ENCODE measurements at places on chromosomes 7 and 10.
A peak's percentile ranks its signal among the peaks of the same experiment; 100 is the strongest.

- no peak for DNase-seq
Observed at GRCh38 chr7:142668495-142668894, 80.8 kb upstream of the PRSS1 start.

GRCh38 chr10:98655492-98655891 lies 208.8 kb upstream of the HPS1 start:
- no peak for DNase-seq

- no peak for DNase-seq
Observed at GRCh38 chr7:371779-372545, 82.0 kb downstream of the FOXL3 start.

DNA sequence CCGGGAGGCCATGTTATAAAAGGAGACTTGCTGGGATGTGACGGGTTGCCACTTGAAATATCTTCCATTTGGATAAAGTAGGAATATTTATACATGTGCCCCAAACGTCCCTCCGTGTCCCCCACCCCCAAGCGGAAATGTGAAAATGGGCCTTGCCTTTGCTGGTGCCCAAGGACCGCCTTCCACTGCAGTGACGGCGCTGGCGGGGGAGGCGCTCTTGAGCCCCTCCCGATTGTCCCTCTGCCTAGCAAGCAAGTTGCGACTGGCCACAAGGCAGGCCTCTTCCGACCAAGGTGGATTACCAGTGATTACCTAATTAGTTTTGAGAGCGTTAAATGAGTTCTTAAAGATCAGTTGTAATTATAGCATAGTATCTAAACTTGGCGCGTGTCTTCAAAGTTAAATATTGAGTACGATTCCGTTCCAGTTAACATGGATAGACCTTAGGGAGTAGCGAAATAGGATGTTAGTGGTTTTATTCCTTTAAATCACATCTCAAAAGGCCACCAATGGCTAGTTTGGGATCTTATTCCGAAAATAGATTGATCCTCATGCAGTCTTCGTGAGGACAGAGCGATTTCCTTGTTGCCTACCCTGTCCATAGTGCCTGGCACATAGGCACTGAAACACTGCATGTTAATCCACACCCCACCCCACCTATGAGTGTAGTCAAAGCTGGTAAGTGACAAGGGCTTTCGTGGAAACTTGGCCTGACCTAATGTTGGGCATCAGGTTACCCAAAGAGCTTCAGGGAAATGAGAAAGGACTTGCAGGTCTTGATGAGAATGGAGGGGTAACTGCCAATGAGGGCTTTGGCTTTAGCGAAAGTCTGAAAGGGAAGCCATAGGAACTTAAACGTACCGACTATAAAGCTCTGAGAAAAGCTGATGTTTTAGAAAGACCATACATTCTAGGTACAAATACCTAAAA lies 1.1 kb downstream of the PPIA start:
- DNase-seq = peak; percentile 92

- no peak for DNase-seq
Observed at GRCh38 chr7:28581351-28581750, 169.0 kb downstream of the CREB5 start.

GRCh38 chr7:135178364-135178763 lies 7.9 kb upstream of the CYREN start:
- no peak for DNase-seq
